ENCODE measurements at places on chromosomes 5 and 9. TPM values are rescaled to one million over a fixed set of nuclear protein-coding genes. Genes with fewer than 3 reads are reported as not detected.
A peak's percentile ranks its signal among the peaks of the same experiment; 100 is the strongest.

- H3K27ac ChIP-seq: no peak overlapping the region
- H3K4me1 ChIP-seq: no peaks in the 10 kb centered on the region
- no peak for DNase-seq
- no peaks in the 10 kb centered on the region for H3K36me3 ChIP-seq
- H3K4me3 ChIP-seq: no peak overlapping the region
Observed at GRCh38 chr5:38045446-38045845, 205.6 kb upstream of the GDNF start.

DNA sequence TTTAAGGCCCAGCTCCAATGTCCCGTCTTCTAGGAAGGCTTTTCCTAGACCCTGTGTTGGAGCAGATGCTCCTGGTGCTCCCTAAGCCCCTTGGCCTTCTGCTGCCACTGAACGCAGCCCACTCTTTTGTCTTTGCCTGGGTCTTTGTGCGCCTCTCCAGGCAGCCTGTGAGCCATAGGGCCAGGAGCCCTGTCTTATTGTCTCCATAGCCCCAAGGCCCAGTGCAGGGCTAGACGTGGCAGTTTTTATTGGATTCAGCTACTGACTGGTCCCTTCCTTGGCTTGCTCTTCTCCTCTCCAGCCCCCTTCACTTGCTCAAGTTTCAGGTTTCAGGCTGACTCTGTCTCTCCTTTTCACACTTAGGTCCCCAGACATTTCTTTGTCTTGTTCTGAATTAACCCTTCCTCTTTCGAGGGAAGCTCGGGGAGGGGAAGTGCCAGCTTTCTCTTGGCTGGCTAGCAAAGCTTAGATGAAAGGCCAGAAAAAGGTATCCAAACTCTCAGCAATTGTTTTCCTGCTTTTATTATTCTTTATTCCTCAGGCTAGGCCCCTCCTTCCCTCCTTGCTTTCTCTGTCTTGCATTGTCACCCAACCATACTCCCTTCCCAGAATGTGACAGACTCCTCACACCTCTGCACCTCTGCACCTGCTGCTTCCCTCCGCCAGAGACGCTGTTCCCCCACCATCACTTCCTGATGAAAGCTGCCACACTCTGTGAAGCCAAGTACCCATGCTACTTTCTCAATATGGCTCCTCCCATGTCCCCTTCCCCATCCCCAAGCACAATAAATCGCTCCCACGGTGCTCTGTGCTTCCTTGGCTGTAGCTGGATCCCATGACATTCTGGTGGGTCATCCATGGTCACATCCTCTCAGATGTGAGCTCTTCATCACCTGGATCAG lies 101.6 kb upstream of the CPEB4 start:
- H3K36me3 ChIP-seq: no peaks in the 10 kb centered on the region
- peaks cover 18% of the 10 kb centered on the region for H3K4me1 ChIP-seq
- H3K4me3 ChIP-seq: no peak overlapping the region
- no peak for DNase-seq

DNA sequence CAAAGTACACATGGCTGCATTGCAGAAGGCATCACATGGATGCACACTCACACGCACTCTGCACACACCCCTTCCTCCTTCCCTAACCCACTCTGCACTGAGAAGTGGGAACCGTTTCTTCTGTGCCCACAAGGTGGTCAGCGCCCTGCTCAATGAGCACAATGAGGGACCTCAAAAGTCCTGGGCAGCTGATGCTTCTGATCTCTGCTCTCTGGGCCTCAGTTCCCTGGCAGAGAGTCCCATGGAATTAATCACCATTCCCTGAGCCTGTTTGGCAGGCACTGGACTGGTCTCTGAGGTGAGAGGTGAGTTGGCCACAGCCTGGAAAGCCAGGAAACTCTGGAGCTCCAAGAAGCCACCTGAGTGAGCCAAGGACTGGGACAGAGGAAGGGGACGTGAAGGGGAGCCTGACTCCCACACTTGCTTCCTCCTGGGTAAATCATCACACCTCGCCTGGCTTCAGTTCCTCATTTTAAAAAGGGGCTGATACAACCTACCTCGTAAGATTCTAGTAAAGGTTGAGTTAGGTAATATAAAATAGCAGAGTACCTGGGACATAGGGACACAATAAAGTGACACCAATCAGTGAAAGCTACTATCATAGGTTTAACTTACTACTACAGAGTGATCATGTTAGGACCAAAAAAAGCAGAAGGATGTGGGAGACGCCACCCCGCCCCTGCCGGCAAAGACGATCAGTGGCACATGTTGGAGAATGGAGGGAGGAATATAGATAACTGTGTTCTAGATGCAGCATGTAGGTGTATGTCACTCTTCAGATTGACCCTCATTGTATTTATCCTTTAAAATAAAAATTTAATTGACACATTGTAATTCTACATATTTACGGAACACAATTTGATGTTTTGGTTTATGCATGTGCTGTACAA lies 21.1 kb upstream of the IGFBPL1 start:
- H3K27ac ChIP-seq: no peak overlapping the region
- H3K36me3 ChIP-seq: no peaks in the 10 kb centered on the region
- H3K4me3 ChIP-seq: no peak overlapping the region
- no peaks in the 10 kb centered on the region for H3K27me3 ChIP-seq
- H3K4me1 ChIP-seq: no peaks in the 10 kb centered on the region

- H3K27ac ChIP-seq: no peak overlapping the region
- H3K27me3 ChIP-seq: no peaks in the 10 kb centered on the region
- no peaks in the 10 kb centered on the region for H3K4me1 ChIP-seq
- H3K36me3 ChIP-seq: no peaks in the 10 kb centered on the region
Observed at GRCh38 chr5:137370096-137371071, 128.7 kb downstream of the SPOCK1 start.

- H3K27me3 ChIP-seq: no peaks in the 10 kb centered on the region
- DNase-seq: no peak
- no peak overlapping the region for H3K4me3 ChIP-seq
- peaks cover 22% of the 10 kb centered on the region for H3K4me1 ChIP-seq
- H3K27ac ChIP-seq: no peak overlapping the region
Observed at GRCh38 chr5:16894236-16895057, 41.6 kb downstream of the MYO10 start.

DNA sequence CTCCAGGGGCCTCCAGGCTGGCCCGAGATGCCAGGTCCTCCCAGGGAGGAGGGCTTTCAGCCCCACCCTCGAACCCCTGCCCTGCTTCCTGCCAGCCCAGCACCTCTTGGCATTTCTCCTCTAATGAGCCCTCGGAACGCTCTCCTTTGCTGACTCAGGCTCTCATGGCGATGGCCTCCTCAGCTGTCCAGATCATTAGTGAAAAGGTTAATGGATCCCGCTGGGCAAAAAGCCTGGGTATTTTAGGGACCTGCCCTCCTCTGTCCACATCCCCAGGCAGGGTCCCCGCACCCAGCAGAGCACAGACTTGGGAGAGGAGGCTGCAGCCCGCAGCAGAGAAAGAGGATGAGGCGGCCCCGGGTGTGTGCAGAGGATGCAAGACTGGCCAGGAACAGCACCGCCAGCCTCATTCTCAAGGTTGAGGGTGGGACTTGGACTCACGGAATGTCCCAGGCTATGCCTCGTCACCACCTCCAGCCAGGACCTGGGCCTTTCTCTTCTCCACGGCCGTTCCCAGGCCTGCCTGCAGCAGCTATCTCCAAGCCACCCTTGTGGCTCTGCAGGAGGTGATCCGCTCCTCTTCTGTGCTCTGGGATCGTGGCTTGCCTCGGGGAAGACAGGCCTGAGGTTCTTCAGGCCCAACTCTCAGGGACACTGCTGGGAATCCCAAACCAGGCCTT lies 23.0 kb upstream of the ADAMTS2 start:
- H3K27me3 ChIP-seq: no peaks in the 10 kb centered on the region
- no peak overlapping the region for H3K4me3 ChIP-seq

- H3K36me3 ChIP-seq: no peaks in the 10 kb centered on the region
- H3K27ac ChIP-seq: peak overlapping the region; percentile 62
- no peak overlapping the region for H3K4me3 ChIP-seq
- no peaks in the 10 kb centered on the region for H3K27me3 ChIP-seq
Observed at GRCh38 chr5:160773646-160774410, 78.2 kb downstream of the ATP10B start.

DNA sequence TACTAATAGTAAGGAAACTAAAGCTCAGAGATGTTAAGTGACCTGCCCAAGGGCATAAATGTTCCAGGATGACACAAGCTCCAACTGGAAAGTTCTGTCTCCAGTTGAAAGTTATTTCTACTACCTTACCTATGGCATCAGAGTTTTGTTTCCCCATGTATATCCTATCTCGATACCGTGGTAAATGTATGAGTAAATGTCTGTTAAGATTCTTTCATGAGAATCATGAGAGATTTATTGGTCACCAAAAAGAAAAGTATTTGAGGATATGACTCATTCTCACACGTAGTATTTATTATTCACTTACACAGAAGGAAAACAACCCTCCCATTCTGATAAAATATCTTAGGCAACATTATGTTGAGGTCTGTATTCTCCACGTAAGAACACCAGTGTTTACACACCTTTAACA lies 11.1 kb upstream of the SHOC1 start:
- H3K4me1 ChIP-seq: no peaks in the 10 kb centered on the region
- H3K4me3 ChIP-seq: no peak overlapping the region
- no peaks in the 10 kb centered on the region for H3K36me3 ChIP-seq
- no peaks in the 10 kb centered on the region for H3K27me3 ChIP-seq

DNA sequence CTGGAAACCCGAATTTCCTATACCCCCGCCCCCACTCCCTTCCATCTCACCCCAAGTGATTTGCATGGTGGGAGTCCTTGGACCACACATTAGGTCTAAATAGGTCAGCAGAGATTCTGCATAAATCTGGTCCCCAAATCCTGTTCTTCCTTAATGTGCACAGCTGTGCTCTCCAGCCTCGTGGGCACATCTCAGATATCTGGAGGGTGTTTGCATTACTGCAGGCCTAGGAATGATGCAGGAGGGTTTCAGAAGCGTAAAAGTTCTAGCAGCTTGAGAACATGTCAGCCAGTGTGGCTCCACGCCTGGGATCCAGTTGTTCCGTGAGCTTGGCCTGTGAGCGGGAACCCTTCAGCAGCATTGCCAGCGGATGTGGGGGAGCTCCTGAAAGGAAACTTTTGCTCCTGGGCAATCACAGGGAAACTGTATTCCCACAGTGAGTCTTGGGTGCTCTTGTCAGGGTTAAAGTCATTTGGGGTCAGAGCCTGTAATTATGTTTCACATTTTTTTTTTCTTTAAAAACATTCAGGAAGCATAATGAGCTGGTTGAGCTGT lies 12.9 kb downstream of the ARHGAP26 start:
- H3K36me3 ChIP-seq: no peaks in the 10 kb centered on the region
- H3K27me3 ChIP-seq: no peaks in the 10 kb centered on the region
- peak overlapping the region; percentile 25 for H3K27ac ChIP-seq
- no peak overlapping the region for H3K4me3 ChIP-seq
- peaks cover 12% of the 10 kb centered on the region for H3K4me1 ChIP-seq

DNA sequence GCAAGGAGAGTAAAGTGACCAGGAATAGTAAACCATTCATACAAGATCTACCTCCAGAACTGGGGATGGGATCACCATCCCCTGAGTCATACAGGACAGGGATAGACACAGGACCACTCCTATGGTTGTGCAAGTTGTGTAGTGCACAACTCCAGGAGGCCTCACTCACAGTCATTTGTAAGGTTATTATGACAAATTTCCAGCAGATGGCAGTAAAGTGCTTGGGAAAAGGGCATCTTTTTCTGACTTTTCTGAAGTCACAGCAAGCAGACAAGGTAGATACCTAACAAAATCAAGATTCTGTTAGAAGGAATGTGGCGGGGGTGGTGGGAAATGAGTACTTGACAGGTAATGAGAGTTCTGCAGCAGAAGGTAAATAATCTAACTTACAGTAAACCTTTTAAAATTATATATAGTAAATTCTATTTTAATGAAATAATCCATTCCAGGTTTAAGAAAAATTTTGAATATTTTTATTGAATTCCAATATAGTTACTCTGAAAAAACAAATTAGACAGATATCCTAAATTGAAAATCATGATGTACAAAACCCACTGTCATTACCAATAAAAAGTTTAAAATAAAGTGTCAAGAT lies 16.7 kb upstream of the KIF27 start:
- no peak overlapping the region for H3K27ac ChIP-seq
- H3K27me3 ChIP-seq: no peaks in the 10 kb centered on the region
- DNase-seq: no peak

GRCh38 chr5:132547269-132547668 lies 3.9 kb upstream of the IL5 start:
- DNase-seq: no peak
- H3K4me1 ChIP-seq: no peaks in the 10 kb centered on the region
- no peak overlapping the region for H3K27ac ChIP-seq
- H3K4me3 ChIP-seq: no peak overlapping the region

DNA sequence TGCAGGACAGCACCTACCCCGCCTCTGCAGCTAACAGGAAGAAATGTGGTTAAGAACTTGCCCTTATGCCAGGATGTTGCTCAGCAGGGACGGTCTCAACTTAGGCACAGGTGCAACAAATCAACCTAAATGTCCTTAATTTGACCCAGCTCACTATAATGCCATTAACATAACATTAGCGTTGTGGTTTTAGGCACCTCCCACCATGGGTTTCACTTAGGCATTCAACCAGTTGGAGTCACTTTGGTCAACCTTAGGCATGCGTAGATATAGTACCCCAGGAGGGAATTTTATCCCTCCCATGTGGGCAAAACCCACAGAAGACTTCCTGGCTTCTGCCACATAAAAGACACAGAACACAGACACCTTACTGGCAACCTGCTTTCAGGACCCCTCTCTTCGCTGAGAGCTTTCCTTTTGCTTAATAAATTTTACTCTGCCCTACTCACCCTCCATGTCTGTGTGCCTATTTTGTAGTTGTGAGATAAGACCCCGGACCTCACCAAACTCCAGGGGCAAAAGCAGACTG lies 8.7 kb upstream of the ERAP1 start:
- no peaks in the 10 kb centered on the region for H3K36me3 ChIP-seq
- H3K27ac ChIP-seq: no peak overlapping the region
- H3K27me3 ChIP-seq: no peaks in the 10 kb centered on the region
- no peaks in the 10 kb centered on the region for H3K4me1 ChIP-seq
- no peak overlapping the region for H3K4me3 ChIP-seq
- DNase-seq: no peak

DNA sequence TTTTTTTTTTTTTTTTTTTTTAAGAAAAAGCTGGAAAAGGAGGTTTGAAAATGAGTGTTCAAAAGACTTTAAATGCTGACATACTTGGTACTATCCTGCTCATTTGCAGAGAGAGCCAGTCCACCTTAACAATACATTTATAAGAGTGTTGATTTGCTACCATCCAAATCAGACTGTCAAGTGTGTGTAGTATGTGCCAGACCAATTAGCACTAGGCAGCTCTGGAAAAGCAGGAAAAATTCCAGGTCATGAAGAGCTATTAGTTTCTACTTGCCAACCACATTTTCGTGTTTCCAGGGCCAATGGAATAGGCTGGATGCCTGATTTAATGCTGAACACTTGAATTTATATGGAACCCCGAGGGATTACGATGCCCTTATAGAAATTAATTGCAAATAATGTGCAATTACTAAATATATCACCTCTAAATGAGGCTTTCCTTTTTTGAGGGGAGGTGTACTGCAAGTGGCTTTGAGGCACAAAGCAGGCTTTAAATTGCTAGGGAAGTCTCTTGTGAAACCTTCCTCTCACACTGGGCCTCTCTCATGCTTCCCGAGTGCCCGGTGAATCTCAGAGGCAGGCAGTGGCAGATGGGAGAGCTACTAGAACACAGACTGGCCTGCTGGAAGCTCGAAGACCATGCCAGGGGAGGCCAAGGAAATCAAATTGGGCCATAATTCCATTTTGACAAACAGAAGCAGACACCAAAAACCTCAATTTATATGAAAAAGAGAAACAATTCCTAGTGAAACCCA lies 178.7 kb downstream of the PPP2R2B start:
- H3K27ac ChIP-seq: no peak overlapping the region
- no peak overlapping the region for H3K4me3 ChIP-seq
- no peaks in the 10 kb centered on the region for H3K36me3 ChIP-seq
- DNase-seq: no peak
- no peaks in the 10 kb centered on the region for H3K4me1 ChIP-seq

The SHOC1 gene
- total RNA-seq: not detected

The TLX3 gene
- not detected for total RNA-seq

The LIX1 gene
- under 0.01 TPM for total RNA-seq

The IFNA7 gene
- not detected for total RNA-seq

The SLC36A3 gene
- total RNA-seq: not detected

The ARSI gene
- total RNA-seq: 7.3 TPM

The FREM1 gene
- total RNA-seq: 7.1 TPM

Measured in tibial nerve (tissue), 4 donors.